Aorta (tissue), 5 donors: ENCODE measurements at places on chromosomes 5 and 9. TPM values are rescaled to one million over a fixed set of nuclear protein-coding genes. Genes with fewer than 3 reads are reported as not detected.

The KIF24 gene
- 0.78 TPM for total RNA-seq

- H3K36me3 ChIP-seq, result no peaks in the 10 kb centered on the region
- no peak for DNase-seq
- H3K4me1 ChIP-seq, result peaks cover 4% of the 10 kb centered on the region
- H3K27ac ChIP-seq, result no peak overlapping the region
- H3K4me3 ChIP-seq, result no peak overlapping the region
- no peaks in the 10 kb centered on the region for H3K27me3 ChIP-seq
Observed at GRCh38 chr5:36660397-36661049, 54.1 kb downstream of the SLC1A3 start.

DNA sequence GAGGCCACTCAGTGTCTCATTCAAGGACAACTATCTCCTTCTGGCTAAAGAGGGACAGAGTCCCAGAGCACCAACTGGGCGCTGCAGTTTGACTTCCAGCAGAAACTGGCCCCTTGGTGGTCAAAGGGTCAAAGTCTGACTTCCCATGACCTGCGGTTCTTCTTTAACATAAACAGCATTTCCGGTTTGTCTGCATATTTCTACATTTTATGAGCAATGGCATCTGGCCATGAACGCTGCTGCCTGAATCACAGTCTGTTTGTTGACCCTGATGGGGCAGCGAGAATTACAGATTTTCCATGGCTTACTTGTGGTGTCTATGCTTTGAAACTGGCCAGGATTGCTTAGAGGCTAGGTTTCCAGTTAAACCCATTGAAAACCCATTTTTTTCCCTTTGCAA is 1.3 kb downstream of the TNFSF15 start:
- H3K36me3 ChIP-seq, result no peaks in the 10 kb centered on the region
- no peaks in the 10 kb centered on the region for H3K4me1 ChIP-seq
- no peak overlapping the region for H3K4me3 ChIP-seq

DNA sequence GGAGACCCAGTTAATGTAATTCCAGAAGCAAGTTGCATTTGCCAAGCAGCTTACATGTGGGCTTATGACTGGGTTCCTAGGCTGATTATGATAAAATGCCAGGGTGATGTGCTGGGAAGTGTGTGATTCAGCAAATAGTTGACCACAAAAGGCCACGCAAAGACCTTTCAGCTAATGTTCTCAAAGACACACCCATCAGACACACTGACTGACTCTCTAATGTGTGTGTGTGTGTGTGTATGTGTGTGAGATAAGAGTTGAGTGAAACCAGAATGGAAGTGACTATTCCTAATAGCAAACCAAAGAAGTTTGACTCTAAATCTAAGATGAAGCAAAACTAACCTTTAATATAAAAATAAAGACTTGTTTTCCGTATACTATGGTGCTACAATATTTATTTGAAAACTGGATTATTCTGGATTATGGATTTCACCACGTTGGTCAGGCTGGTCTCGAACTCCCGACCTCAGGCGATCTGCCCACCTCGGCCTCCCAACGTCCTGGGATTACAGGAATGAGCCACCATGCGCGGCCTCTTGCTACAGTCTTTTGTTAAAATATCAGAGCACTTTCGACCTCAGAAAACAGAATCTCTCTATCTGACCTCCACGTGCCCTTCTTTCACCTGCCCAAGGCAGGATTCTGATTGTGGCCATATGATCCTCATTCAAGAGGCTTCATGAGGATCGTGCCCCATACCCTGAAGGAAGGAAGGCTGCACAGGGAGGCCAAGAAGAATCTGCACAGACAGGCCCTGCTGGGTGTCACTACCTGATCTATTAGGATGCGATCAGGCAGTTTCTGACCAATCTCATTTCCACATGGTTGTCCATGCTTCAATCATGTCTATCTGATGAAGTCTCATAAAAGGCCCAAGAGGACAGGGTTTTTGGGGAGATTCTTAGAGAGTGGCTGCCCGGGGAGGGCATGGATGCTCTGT is 75.6 kb downstream of the USP20 start:
- no peaks in the 10 kb centered on the region for H3K4me1 ChIP-seq
- peaks cover 1% of the 10 kb centered on the region for H3K36me3 ChIP-seq
- no peaks in the 10 kb centered on the region for H3K27me3 ChIP-seq
- H3K4me3 ChIP-seq, result no peak overlapping the region
- DNase-seq, result no peak

DNA sequence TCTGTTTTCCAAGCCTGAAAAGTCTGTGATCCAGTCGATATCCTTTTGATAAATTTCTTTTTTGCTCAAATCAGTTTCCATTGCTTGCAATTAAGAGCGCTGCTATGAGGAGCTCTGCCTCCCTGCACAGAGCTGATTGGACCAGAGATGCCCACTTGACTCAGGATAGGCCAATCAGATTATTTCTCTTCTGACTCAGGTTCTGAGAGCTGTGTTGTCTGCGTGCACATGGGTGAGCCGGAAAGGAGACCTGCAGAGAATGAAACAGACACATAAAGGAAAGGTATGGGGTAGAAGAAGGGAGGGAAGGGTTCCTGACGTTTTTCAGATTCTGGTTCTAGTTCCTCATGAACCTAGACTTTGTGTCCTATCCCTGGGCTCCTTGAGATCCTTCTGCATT is 15.8 kb upstream of the FABP6 start:
- H3K27ac ChIP-seq, result no peak overlapping the region
- H3K4me1 ChIP-seq, result no peaks in the 10 kb centered on the region
- no peaks in the 10 kb centered on the region for H3K27me3 ChIP-seq
- DNase-seq, result no peak
- H3K4me3 ChIP-seq, result no peak overlapping the region
